H7 (cell line): ENCODE measurements at places on chromosomes 3 and 15.

- peak; percentile 25 for DNase-seq
Measured at GRCh38 chr3:43162230-43163084, 56.6 kb upstream of the POMGNT2 start.

GRCh38 chr3:112030901-112031300 lies 3.6 kb upstream of the TMPRSS7 start:
- no peak for DNase-seq

GRCh38 chr15:45254405-45254804 lies 2.4 kb downstream of the SLC28A2 start:
- DNase-seq, result no peak

DNA sequence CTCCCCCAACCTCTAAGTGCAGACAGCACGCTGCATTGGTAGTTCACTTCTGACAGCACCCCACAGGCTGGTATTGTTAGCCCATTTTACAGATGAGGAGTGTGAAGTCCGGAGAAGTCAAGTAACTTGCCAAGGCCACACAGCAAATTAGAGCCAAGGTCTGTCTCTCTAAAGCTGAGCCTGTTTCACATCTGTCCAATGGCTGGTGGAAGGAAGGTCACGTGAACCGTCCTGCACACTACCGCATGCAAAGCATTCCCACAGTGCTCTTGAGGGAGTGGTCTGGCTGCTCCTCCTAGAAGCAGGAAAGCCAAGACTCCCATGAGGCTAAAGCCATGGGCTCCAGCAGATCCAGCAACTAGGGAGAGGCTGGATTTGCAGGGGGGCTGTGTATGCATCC lies 50.0 kb downstream of the MGLL start:
- DNase-seq, result no peak

DNA sequence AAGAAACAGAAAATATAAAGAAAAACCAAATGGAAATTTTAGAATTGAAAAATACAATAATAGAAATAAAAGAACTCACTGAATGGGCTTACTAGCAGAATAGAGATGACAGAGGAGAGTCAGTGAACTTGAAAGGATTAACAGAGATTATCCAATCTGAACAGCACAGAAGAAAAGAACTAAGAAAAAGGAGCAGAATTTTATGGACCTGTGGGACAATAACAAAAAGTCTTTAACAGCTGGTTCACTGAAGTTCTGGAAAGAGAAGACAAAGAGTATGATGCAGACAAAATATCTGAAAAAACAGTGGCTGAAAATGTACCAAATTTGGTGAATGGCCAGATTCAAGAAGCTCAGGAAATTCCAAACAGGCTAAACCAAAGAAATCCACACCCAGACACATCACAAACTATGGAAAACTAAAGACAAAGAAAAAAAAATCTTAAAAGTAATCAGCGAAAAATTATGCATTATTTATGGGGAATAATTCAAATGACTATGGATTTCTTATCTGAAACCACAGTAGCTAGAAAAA lies 9.7 kb upstream of the GNB5 start:
- DNase-seq, result no peak

GRCh38 chr15:29590701-29591100 lies 231.6 kb downstream of the TJP1 start:
- no peak for DNase-seq
